NCI-H1105 treated with DMSO at 0.1 percent for 48 hours (cell line): ENCODE measurements at places on chromosomes 11 and 22.

DNA sequence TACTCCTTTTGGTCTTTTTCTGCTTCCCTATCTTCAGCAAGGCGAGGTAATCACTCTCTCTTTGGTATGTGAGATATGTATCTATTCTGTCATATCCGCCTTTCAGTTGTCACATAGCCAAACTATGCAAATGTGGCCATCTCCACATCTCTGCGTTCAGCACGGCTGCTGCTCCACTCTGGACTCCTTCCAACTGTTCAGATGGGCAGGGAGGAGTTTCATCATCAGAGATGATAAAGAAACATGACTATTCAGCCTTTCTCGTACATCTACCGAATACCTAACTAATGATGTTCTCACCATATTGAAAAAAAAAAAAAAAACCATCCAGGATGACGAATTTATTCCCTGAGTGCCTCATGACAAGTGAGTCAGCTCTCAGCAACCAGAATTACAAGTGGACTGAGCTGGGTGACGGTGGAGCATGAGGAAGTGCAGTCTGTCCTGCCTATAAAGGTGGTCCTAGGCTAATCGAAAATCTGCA, 899.6 kb downstream of the OPCML start:
- DNase-seq: peak; percentile 56

DNA sequence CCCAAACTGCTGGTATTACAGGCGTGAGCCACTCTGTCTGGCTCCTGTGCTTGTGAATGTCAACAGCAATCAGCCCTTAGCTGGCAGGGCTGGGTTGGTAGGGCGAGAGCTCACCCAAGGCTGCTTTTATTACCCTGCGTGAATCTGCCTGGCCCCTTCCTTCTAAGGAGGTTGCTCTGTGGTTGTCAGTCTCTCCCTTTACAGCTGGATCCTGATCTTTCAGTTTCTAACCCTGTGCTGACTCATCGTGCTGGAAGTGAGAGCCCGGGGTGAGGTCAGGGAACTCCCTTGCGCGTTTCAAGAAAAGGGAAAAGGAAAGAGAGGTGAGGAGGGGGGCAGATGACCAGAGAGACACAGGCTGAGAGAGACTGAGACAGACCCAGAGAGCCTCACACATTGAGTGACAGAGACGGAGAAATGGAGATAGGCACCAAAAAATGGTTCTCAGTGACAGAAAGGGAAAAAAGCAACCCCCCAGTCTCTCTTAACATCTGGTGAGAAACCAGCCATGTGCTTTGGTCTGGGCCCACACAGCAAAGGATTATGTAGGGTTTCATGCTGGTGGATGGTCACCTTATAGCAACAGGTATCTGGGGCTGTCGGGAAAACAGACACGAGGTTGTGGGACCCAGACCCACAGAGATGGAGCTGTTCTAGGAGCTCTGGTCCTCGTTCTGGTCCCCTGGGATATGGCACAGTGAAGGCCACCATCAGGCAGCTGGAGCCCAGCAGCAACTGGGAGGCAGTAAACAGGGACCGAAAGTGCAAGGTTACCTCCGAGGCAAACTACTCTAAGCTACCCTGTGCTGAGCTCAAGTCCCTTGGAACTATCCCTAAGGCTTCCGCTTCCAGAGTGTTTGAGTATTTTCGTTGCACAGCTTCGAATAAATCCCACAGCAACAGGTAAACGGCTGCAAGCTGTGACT, 2.5 kb downstream of the TCN2 start:
- DNase-seq: no peak

- no peak for DNase-seq
These were observed 75.1 kb downstream of the RAB38 start for GRCh38 chr11:88100151-88100550.

GRCh38 chr11:61168800-61169199, 7.6 kb upstream of the VPS37C start:
- DNase-seq: no peak
